ENCODE measurements at places on chromosomes 7 and 10.

DNA sequence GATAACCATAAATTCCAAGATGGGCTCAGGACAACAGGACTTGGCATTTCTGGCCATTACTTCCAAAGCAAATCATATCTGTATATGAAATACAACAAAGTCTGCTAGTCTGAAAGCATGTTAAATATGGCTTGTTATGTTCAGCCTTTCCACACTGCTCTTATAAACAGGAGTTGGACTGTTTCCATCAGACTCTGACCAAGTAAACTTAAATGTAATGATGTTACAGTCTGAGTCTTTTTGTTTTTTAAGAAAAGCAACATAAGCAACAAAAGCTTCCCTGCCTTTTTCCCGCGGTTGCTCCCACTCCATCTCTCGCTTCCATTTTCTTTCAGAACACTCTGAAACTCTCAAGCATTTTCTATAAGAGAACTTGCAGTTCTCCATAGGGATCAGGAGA is 8.1 kb upstream of the CDCA7L start:
- DNase-seq = no peak

DNA sequence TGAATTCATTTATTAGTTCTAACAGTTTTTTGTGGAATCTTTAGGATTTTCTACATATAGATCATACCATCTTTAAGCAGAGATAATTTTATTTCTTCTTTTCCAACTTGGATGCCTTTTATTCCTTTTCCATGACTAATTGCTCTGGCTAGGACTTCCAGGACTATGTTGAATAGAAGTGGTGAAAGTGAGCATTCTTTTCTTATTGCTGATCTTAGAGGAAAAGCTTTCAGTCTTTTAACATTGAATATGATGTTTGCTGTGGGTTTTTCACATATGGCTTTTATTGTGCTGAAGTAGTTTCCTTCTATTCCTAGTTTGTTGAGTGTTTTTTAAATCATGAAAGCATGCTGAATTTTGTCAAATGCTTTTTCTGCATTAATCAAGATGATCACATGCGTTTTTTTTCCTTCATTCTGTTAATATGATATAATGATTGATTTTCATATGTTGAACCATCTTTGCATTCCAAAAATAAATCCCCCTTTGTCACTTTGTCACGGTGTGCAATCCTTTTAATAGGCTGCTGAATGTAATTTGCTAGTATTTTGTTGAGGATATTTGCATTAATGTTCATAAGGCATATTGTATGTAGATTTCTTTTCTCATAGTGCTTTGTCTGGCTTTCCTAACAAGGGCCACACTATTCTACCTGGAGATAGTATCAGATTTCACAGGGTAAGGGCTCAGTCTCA is 92.9 kb downstream of the ZNF467 start:
- DNase-seq = no peak

DNA sequence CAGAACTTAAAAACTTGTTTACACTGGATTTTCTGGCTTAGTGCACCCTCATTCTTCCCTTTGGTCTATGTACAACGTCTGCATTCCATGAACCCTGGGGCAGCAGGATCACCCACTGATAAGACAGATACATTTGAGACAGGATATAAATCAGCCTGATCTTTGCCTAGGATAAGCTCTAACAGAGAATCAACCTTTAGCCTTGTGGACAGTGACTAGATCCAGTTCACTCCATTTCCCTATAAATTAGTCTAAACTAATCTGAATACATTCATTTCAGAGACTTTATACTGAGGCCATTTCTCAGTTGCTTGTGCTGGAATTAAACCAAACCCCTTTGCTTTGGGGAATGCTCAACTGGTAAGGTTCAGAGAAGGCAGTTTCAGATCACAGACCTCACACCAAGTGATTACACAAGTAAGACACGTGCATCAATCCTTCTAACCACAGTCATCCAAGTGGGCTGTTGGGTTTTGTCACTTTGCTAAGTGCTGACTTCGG is 639.8 kb upstream of the FZD8 start:
- DNase-seq = no peak

- no peak for DNase-seq
These were observed 83.2 kb downstream of the SCRN1 start for GRCh38 chr7:29906200-29907022.

DNA sequence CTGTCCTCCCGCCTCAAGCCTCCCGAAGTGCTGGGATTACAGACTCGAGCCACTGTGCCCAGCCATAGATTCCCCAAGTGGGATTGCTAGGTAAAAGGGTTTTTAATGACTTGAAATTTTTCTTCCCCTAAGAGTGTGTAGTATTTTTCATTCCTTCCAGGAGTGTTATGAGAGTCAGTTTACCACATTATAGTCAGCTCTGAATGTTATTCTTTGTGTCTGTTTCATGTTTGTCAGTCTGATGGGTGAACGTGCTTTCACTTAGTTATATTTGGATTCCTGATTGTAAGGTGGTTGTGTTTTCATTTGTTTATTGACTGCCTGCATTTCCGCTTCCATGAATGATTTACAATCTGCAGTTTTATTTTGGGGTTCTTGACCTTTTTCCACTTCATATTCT is 6.3 kb downstream of the ZNF212 start:
- DNase-seq = no peak

DNA sequence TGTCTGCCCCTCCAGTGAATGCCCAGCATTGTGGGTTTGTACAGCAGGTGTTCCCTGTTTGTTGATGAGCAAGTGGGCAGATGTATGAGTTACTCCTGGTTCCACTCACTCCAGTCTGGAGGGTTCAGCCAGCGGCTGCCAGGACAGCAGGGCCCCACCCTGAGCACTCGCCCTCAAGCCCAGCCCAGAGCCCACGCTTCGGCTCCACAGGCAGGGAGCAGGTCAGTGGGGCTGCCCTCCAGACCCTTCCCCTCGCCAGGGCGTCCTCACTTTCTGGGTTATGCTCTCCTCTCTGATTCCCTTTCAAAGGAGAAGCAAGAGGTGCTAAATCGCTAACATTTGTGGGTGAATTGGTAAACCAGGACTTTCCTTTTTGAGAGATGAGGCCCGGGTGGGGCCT is 4.8 kb upstream of the VIPR2 start:
- no peak for DNase-seq

- DNase-seq = no peak
These were observed 282.5 kb upstream of the FOXK1 start for GRCh38 chr7:4399596-4399995.

- no peak for DNase-seq
These were observed 388.4 kb upstream of the FZD8 start for GRCh38 chr10:36030516-36030915.

GRCh38 chr10:43138021-43138756 is at the start of gene CSGALNACT2:
TSS of gene CSGALNACT2 (plus strand) at chr10:43138445. CDS start at chr10:43155150, 16,705 bp downstream.
- DNase-seq = no peak

DNA sequence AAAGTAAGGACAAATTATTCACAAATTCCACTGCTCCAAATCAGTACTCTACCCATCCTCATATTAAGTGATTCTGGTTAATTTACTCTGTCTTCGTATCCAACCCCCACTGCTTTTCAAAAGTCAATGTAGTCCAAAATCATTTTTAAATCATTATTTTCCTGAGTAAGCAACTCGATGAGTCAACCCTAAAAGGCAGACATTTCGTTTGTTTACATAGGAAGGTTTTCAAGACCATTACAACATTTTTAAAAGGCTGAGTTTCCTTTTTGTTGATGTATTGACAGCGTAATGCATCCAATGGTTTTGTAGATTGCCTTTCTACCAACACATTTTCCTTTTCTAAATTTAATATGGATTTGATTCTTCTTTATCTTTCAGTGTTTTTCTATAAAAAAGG is 523.0 kb upstream of the ANKRD30A start:
- no peak for DNase-seq

DNA sequence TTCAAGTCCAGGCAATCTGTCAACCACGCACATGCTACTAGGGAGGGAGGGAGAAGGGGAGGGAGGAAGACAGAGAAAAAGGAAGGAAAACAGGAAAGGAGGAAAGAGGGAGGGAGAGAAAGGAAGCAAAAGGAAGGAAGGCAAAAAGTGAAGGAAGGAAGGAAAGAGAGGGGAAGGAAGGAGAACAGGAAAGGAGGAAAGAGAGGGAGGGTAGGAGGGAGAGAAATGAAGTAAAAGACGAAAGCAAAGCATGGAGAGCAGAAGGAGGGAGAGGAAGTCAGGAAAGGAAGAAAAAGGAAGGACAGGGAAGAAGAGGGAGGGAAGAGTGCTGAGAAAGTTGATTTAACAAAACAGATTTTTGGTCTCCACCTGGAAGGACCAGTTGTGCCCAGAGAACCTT is 25.6 kb downstream of the KLF6 start:
- no peak for DNase-seq

GRCh38 chr10:17257466-17258321 is 29.7 kb downstream of the VIM start:
- DNase-seq = no peak

DNA sequence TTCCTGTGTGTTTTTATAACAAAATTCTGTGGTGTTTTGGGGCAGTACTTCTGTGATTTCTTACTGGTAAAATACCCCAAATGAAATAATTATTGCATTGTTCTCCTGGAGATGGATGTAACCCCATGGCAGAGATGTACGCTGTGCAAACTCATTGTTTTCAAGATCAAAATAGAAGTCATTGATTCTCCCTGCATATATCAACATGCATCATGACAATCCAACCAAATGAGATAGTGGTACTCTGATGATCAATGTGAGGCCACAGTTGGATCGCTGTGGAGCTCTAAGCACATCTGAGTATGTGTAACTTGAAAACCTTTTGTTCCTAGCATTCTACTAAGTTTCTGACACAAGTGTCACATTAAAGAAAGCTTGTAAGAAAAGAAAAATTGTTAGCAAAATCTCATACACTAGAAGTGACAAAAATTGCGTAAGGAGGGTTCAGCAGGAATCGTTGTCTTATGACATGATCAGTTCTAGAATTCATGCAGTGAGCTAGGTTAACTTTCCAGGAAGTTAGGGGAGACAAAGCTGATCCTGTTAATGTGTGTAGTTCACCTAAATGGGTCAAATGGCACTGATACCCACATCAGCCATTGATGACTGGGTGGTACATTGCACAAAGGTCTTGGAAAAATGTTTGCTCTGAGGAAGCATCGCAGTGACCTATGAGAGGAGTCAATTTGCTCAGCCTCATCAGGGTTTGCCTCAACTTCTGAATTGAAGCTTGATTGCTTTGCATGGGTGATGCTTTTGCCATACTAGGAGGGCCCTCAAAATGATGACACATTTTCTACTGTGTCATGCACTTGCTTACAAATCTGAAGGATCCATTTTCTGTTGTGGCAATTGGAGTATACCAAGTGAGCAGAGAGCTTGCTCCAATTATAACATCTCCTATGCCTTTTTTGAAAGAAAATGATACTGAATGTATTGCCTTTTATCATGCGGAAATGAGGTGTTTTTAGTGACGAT is 145.1 kb downstream of the PLXDC2 start:
- no peak for DNase-seq

DNA sequence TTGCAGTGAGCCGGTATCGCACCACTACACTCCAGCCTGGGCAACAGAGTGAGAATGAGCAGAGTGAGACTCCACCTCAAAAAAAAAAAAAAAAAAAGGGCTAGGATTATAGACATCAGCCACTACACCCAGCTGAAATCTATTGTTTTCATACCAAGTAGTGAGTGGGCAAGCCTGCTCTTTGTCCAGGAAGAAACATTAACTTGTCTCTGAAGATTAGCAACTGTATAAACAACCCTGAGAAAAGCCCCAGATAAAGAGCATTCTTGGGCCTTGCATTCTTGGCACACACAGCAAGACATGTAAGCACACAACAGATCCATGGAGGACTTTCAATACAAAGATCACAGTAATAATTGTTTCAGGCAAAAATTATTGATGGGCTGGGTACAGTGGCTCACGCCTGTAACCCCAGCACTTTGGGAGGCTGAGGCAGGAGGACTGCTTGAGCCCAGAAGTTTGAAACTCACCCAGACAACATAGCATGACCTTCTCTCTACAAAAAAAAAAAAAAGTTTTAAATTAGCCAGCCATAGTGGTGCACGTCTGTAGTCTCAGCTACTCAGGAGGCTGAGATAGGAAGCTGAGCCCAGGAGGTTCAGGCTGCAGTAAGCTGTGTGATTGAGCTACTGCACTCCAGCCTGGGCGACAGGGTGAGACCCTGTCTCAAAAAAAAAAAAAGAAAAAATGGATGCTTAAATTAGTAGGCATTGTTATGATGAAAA is 4.4 kb downstream of the PSPH start:
- no peak for DNase-seq

DNA sequence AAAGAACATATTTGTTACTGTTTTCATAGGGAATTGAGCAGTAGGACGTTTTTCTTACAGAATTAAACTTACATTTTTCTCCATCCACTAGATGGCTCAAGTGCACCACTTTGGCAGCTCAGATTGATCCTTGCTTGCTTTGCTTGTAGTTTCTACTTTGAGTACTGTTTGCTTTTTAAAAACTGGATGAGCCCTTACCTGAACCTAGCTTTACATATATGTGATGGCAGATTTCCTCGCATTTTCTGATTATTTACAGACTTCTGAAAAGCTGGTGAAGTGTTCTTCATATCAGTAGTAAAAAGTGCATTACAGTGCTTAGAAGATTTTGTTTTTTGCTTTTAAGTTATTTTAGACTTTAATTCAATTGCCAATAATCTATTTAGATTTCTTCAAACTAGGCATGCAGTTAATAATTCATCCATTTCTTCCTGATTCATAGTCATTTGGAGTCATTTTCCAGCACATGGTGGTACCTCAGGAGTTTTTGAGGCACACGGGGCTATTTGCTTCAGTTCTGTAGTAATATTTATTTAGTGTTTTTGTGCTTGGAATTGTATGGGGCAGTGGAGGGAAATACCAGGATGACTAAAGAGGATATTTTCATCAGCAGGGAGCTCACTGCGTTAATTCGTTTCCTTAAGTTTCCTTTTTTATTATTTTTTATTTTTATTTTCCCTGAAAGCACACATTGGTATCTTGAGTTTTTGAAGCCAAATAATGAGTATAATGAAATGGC is 57.3 kb downstream of the MAPK8 start:
- DNase-seq = no peak

DNA sequence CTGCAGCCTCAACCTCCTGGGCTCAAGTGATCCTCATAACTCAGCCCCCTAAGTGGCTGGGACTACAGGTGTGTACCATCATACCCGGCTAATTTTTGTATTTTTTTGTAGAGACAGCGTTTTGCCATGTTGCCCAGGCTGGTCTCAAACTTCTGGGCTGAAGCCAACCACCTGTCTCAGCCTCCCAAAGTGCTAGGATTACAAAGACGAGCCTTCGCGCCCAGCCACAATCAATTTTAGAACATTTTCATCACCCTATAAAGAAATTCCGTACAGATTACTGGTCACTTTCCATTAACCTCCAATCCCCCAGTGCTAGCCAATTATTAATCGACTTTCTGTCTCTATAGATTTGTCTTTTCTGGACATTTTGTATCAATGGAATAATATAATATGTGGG is 32.3 kb upstream of the PALS2 start:
- DNase-seq = no peak

DNA sequence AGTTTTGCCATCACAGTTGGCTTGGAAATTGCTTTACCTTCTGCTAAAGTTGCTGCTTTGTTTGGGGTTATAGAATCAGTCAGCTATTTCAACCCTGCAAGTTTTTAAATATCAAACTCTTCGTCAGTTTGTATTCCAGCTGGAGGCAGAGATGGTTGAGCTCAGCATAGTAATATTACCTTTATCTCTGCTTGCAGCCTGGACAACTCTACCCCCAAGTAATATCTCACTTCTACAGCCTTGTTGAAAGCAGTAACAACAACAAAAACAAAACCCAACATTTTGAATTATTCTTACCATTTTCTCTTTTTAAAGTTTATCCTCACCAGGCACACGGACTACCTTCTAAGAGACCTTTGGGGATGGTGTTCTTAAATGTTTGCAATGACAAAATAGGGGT is 239.1 kb upstream of the PHF14 start:
- DNase-seq = no peak

GRCh38 chr7:107563081-107563774 is 492 bp downstream of the COG5 start:
- DNase-seq = no peak

GRCh38 chr7:152076940-152077933 is 51.8 kb downstream of the GALNT11 start:
- no peak for DNase-seq

All from NCI-H187 (cell line).